ENCODE measurements at places on chromosomes 4 and X.

- DNase-seq = no peak
Measured at GRCh38 chrX:80316526-80316925, 103.7 kb upstream of the TENT5D start.

GRCh38 chrX:19566359-19567222, 51.3 kb upstream of the MAP3K15 start:
- no peak for DNase-seq

GRCh38 chrX:130109429-130110378, 593 bp downstream of the ELF4 start:
- DNase-seq = no peak

- DNase-seq = no peak
Measured at GRCh38 chr4:177771645-177772044, 329.4 kb upstream of the AGA start.

GRCh38 chr4:95660719-95661118, 111.9 kb upstream of the UNC5C start:
- no peak for DNase-seq

DNA sequence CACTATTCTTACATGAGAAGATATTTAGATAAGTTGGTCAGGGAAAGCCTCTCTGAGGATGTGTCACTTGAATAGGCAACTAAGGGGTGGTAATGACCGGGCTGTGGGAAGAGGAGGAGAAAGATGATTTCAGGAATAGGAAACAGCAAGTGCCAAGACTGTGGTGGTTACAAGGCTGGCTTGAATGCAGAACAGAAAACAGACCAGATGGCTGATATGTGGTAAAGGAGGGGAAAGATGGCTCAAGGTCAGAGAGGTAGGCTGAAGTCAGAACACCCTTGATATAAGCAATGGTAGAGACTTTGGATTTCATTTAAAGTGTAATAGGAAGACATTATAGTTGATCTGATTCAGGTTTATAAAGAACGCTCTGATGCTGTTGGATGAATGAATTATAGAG, 15.0 kb downstream of the TLR7 start:
- DNase-seq = no peak

DNA sequence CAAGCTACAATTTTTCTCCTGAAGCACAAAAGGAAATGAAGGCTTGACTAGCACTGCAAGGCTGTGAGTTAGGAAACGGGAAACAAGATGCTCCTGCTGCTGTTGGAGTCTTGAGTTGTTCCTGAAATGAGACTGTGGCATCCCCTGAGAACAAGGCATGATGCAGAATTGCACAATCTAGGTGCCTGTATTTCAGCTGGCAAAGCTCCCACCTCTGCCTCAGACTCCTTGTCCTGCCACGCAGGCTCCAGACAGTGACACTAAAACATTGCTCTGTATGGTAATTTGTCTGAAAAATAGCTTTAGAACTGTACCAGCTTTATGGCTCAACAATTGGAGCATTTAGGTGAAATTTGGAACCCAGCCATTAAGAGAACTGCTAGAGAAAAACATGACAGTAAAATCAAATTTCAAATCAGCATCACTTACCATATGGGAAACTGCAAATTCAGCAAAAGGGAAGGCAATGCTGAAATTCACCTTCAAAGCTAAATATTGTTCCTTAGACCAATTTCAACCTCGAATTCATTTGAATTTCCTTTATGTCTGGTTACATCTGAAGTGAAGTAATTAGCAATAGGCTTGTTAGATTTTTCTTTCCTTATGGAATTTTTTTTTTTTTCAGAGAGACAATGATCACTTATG, 103.4 kb downstream of the MFAP3L start:
- no peak for DNase-seq

DNA sequence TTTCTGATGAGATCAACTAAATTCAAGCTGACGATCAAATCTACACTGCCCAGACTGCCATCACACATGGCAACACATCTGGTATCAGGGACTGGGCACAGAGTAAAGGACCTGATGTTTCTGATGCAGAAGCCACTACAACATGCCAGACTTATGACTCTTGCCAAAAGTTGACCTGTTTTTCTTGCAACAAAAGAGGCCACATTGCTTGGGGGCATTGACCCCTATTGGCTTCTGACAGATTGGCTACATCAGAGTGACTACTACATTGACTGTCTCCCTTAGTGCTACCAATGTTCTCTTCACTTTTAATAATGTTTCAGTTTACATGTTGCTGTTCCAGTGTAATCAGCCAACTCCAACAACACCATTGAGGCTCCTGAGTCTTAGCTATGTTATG, 15.3 kb upstream of the SMIM10 start:
- no peak for DNase-seq

DNA sequence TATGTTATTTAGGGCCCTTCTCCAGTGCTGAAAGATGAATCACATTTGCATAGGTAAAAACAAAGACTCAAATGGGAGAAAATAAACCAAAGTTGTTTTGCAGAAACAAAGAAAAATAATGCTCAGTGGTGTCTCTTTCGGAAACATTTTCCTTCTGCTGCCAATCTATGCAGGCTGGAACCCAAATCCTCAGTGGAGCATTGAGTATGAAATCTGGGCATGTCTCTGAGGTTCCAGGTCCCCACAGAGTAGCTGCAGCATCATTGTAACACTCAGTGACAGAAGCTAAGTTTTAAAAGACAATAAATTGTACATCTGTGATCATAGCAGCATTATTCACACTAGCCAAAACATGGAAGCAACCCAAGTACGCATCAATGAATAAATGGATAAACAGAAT, 303.6 kb downstream of the FBXW7 start:
- DNase-seq = no peak

- DNase-seq = no peak
Measured at GRCh38 chr4:138292321-138292720, 50.2 kb upstream of the SLC7A11 start.

- DNase-seq = no peak
Measured at GRCh38 chr4:74794382-74795010, at the start of gene BTC. Gene BTC, minus strand, starts transcription at chr4:74794523. Its CDS starts 198 bp downstream, at chr4:74794325.

- no peak for DNase-seq
Measured at GRCh38 chr4:25892796-25893195, 21.2 kb upstream of the SMIM20 start.

DNA sequence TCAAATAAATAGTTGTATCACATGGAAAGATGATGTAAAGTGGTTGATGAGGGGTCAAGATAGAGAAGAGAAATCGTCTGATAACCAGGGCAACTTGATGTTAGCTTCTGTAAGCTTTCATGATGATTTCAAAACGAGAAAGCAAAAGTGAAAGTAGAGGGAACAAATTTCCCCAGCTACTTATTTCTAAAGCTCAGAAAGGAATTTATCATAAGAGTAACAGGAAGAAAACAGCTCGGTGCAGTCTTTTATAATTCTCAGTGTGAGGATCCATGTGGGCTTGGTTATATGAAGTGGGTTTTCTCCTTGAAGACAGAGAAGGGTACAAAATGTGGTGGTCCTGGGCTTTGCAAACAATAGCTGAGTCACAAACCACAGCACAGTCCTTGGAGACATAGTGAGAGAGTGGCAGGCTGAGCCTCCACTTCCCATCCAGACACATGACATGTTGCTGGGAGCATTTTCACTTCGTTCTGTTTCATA, 32.1 kb upstream of the GLRA2 start:
- no peak for DNase-seq

DNA sequence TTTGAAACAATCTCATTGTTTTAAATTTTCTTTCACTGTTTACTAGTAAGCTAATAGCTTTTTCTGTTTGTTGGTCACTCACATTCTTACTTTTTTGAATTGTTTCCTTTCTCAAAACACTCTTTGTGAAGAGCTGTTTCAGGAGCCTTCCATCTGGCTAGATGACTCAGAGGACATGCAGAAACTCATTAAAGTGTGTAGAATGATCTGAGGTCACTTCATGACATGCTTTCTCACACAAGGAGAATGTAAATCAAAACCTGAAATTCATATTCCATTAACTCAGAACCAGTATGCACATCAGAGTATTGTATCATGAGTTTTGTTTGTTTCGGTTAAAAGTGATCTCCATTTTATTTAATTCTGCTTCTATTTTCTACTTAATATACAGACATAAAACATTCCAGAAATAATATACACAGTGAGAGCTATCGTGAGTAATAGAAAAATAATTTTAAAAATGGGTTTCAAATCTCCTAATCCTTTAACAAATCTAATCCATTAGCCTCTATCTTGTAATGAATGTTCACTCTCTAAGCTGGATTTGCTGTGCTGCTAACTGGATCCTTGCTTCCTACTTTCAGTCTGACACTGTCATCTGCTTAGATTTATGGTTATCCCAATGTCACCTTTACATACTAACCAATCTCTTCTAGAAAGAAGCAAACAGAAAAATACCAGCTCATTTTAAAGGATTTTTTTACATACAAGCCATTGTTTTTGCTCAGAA, 449.6 kb downstream of the FSTL5 start:
- DNase-seq = no peak

GRCh38 chr4:56289934-56290333, 97.4 kb downstream of the AASDH start:
- no peak for DNase-seq

DNA sequence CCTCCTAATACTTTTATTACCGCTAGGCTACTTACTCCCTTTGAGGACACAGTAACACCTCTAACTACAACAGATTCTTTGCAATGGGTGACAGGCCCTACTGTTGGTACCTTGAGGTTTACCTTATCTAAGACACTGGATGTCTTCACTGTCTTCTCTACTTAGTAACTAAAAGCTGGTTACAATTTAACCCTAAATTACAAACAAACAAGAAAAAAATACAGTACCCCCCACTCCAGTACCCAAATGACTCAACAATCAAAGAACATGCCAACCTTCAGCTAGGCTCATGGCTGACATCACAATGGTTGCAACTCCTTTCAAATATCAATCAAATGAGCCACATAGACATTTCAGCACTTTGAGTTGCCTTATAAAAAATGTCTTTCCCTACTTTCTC, 198.0 kb downstream of the GUCY2F start:
- DNase-seq = no peak

DNA sequence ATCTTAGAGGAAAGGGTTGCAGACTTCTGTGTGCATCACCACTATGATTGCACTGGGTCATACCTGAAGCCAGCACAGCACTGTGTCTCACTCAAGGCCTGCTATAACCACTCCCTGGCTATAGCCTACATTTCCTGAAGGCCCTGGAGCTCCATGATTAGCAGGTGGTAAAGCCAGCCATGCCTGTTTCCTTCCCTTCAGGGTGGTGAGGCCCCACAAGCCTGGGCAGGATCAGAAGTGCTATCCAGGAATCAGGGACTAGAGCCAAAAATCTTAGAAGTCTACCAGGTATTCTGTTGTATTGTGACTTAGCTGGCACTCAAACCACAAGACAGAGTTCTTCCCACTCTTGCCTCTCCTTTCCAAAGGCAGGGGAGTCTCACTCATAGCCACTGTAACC, 734.6 kb downstream of the GLUD2 start:
- no peak for DNase-seq

GRCh38 chr4:7311205-7311604, 118.9 kb downstream of the SORCS2 start:
- no peak for DNase-seq
